Foreskin fibroblast (primary cell): ENCODE measurements at places on chromosomes 6 and 20.

GRCh38 chr6:144219056-144219685 lies 66.0 kb upstream of the UTRN start:
- peak; percentile 68 for DNase-seq

GRCh38 chr6:148760568-148761526 lies 14.0 kb downstream of the UST start:
- peak; percentile 77 for DNase-seq

- DNase-seq = no peak
These were observed 77.1 kb downstream of the WASF1 start for GRCh38 chr6:110102411-110102810.

- DNase-seq = no peak
These were observed 59.4 kb downstream of the SLC22A23 start for GRCh38 chr6:3397229-3398164.

DNA sequence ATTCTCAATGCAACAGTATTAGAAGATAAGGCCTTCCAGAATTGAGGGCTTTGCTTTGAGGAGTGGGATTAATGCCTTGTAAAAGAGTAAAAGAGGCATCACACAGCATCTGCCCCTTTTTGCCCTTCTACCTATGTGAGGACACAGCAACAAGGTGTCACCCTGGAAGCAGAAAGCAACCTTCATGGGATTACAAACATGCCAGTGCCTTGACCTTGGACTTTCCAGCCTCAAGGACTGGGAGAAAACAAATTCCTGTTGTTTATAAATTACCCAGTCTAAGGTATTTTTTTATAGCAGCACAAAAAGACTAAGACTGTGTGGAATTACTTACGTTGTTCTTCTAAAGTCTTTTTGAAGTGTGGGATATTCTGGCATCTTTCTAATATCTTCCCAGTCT lies 150.0 kb upstream of the SLC22A16 start:
- no peak for DNase-seq
